Nucleus accumbens (tissue), 56 donors: ENCODE measurements at places on chromosomes 16 and 17.

DNA sequence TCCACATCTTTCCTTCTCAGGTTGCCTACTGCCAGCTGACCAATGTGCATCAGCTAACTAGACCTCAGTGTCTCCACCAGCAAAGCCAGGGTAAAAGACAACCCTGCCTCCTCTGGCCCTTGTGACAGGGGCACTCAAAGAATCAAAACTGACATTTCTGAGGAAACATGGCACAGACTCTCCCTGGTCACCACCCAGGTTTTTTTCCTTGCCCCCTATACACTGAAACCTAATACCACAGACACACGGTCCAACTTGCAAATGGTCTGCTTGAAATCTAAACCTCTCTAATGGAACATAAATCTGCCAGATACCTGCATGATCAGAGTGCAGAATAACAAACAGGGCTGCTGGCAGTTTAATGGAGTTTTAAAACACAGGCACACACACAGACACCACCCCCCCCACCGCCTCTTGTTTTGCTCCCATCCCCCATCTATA is 19.5 kb upstream of the CORO6 start:
- no peak for DNase-seq

DNA sequence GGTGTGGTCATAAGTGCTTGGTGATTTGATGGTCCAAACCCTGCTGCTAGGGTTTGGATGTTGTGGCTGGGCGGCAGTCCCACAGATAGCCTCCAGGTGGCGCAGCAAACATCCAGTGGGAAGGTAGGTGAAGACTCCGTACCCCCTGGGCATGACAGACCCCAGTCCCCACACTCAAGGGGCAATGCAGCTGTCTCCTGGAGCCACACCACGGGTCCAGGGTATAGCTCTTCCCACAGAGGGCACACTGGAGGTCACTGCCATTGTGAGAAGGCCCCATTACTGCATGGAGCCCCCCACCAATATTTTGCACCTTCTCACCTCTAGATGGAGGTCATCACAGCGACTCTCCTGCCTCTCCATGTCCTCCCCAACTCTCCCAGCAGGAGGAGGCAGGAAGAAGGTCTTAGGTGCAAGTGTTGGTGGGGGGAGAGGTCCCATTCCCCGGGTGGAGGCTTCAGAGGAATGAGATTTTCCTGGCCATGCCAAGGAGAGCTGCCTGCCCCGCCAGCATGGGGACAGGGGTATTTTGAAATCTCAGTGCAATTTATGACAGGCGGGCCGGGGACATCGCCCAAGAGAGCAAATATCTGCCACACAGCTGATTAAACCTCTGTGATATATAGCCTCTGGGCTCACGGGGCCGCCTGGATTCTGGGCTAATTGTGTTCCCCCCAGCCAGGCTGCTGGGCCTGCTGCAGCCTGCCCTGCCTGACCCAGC is 17.1 kb upstream of the C17orf113 start:
- DNase-seq: no peak

- DNase-seq: peak; percentile 49
These were observed 88.0 kb upstream of the RPRML start for GRCh38 chr17:47066841-47067682.

DNA sequence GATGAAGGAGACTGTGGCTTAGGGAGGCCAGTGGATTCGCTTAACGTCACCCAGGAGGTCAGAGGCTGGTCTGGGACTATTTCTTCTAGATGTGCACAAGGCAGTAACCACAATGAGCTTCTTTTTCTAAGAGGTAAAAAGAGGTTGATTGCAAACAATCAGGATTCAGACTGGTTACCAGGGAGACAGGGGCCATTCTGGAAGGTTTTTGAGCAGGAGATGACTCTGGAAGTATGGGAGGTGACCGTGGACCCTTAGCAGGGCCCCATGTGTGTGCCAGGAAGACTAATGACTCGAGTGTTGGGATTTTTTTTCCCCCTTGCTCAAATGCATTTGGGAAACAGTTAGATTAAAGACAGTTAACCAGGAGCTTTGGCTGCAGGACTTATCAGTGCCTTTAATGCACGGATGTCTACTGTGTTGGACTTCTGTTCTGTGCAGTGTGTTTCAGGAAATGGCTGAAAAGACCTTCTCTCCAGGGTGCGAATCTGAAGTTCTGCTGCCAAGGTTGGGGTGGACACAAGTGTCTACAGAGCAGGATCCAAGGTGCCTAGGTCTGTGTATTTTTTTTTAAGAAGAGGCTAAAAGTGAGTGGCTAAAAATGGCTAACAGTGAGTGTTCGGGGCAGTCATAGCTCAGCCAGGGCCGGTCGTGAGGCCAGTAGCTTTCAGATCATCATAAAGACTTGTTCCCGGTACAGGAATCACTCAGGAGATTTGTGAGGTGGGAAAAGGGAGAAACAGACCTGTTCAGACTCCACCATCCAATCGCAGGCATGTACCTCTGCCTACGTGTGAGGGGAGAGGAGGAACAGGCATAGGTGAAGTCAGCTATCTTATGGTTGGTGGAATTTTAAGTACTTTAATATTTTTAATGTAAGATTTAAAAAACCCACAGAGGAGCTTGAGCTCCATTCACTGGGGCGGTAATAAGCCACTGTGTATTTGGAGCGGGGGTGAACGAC is 82.3 kb upstream of the CIBAR2 start:
- no peak for DNase-seq

DNA sequence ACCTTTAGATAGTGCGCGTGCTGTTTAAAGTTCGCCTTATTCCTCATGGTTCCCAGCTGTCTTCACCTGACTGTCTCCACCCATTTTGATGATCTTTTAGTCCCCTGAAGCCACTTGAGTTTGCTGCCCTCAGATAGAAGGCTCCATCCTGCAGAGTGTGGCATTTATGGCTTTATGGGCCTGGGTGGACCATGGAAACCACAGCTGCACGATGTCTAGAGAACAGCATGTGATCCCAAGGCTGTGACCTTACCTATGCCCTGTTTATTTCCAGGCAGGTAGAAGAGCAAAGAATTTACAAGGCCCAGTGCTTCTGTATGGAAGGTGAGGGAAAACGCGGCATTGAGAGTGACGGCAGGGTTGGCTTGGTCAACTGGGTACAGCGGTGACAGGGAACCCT is 356.9 kb downstream of the SLC39A11 start:
- DNase-seq: no peak

DNA sequence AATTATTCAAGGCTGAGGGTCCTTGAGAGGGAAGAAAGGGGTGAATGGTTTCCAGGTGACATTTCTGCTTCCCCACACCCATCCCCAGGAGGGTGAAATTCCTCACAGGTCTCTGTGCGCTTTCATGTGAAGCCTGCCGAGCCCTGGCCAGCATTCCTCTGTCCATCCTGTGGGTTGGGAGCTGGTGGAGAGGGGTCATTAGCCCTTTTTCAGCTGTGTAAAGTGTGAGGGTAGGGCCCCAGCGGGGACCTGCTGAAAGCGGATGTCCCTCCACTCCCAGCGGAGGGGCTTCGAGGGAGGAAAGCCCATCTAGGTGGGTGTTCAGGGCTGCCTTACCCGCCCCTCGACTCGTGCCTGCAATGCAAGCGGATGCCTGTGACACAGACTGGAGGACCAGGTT is 53.3 kb upstream of the DLX4 start:
- no peak for DNase-seq

GRCh38 chr17:11324846-11325420 is 83.9 kb downstream of the SHISA6 start:
- DNase-seq: no peak

- DNase-seq: peak; percentile 28
These were observed 6.9 kb upstream of the STH start for GRCh38 chr17:45992175-45992574.

DNA sequence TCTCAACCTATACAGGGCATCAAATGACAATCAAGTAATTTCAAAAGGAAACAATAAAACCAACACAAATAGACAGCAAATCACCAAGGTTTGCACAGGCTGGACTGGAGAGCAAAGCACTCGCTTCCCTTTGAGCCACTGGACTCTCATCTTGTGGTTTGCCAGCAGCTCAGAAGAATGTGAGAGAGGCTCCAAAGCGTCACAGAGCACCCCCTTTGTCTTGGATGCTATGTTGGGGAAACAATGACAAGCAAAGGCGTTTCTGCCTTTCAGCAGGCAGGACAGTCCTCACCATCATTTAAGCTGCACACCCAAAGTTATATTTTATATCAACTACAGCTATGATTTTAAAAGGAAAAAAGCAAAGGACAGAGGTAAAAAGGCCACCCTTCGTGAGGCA is 13.2 kb downstream of the SLC6A4 start:
- DNase-seq: no peak

- no peak for DNase-seq
These were observed 5.0 kb downstream of the RSPRY1 start for GRCh38 chr16:57191056-57191571.
